ENCODE measurements at places on chromosomes 1 and 21. TPM values are rescaled to one million over a fixed set of nuclear protein-coding genes. Genes with fewer than 3 reads are reported as not detected.

DNA sequence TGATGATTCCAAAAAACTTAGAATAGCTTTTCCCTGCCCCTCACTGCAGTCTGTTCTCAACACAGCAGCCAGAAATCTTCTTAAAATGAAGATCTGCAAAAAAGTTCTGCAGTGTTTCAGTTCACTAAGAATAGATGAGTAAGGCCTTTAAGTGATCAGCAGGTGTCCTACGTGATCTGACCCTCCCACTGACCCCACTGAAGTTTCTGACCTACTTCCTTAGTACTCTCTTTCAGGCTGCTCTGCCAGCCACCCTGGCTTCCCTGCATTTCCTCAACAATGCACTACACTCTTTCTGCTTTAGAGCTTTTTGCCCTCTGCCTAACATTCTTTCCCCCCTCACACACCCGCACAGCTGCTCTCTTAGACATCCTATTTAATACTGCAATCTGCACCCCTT, 182.5 kb downstream of the AKT3 start:
- DNase-seq, result no peak

- DNase-seq, result no peak
These were observed 8.6 kb downstream of the RO60 start for GRCh38 chr1:193068013-193068412.

ZBTB7B gene
- 17.4 TPM for polyA plus RNA-seq

DNA sequence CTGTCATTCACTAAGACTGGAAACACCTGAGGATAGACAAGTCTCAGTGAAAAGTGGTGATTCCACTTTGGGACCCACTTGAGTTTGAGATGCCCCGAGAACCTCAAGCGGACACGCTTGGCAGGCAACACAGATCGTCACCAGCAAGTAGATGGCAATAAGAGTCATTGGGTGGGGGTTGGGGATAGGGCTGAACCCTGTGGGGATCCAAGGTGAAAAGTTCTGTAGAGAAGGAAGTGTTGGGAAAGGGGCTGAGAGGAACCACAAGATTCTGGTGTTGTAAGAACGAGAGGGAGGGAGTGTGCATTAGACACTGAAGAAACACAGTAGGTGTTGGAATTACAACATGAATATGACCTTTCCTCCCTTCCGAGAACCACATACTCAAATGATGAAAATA, 45.4 kb upstream of the TDRD10 start:
- DNase-seq, result no peak

- DNase-seq, result no peak
These were observed 25.5 kb downstream of the DCAF8 start for GRCh38 chr1:160236806-160237205.

DNA sequence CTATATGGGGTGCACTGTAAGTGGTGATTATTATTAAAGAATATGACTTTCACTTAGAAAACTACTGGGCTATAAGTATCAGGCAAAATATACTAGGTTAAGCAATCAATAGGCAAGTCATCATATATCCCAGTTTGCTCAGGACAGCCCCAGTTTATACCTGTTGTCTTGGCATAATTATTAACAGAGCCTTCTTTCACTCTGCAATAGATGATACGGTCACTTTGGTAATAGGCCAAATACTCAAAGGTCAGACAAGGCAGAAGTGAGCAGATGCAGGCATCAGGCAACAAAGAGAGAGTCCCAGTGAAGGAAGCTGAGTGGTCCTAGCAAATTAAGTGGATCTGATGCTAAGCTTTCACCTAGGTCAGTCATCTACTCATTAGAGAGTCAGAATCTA, 599.9 kb downstream of the LMO4 start:
- no peak for DNase-seq

DNA sequence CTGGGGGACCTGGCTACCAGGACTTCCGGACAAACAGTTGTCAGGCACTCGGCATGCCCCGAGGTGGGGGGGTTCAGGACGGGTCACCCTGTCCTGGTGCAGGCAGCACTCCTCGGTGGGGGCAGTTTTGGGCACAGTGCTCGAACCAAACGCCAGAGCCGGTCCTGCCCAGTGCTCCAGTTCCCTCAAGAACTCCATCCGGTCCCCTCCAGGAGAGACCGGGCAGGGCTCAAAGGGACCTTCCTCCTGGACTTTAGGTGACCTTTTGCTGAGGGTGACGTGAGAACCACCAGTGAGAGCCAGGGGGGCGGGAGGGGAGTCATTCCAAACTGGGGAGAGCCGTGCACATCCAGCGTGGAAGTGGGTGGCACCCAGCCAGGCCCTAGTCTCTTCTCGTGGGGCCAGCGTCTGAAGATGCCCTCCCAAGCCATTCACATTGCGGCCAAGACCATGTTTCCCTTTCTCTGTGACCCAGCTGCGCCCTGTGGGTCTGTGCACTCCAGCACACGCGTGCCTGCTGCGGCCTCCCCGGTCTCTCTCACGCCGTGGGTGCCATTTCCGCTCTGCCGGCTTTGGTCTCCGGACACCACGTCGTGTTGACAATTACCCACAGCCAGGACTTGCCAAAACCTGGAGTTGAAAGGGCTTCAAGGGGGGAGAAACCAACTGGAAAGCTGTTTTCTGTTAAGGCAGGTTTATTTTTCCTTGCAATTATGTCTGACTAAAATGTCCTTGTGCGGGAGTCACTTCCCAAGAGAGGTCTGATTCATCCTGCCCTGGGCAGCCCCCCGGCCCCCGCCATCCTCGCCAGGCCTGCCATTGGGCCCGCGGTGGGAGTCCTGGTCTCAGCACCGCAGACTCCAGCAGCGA, 178.8 kb upstream of the ARHGEF16 start:
- peak; percentile 1 for DNase-seq

DNA sequence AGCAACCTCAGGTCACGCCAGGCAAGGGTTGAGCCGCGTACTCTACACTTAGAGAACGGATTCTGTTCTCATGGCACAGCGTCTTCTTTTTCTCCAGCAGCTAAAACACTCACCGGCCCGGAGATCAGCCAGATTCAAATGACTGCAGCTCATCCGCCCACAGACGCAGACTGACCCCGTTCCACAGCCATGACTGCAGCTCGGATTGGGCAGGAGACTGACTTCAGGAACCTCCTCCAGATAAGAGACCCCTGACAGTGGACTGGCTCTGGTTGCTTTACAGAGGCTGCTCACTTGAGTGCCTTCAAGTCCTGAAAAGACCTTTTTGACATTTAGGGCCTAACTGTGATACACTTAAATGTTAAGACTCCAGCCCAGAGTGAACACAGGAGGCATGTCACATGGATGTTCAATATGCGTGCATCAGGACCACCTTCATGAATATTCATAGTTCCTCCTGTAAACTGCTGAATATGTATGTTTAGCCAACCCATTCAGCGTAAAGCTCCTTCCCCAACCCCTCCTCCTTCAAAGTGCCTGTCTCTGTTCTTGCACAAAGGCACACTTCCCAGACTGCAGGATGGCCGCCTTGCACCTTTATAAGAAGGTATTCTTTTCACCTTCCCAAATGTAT, 42.6 kb downstream of the BACE2 start:
- peak; percentile 16 for DNase-seq

DNA sequence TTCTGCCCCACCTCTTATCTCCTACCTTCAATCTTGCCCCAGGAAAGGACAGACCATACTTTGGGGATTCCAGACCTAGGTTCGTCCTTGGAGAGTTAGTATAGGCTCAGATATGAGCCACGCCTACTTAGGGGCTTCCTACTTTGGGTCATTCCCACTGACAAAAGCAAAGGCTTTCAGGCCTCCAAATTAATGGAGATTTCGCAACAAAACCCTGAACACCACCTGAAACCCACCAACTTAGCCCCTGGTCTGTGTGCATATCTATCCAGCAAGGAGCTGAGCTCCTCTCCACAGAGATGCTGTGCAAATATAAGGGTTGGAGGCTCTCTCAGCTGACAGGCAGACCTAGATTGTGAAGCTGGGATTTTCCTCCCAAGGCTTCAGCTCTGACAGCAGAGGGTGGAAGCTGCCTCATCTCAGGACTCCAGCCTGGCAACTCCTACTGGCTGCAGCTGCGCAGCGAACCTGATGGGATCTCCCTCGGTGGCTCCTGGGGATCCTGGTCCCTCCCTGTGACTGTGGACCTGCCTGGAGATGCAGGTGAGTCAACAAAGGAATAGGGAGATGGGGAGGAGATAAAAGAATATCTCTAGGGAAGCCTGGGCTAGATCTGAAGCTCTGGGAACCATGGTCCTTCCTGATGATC, 2.1 kb downstream of the MPL start:
- DNase-seq, result no peak

LCE3D gene
- polyA plus RNA-seq, result not detected

GRCh38 chr1:233704898-233705723, 91.2 kb downstream of the KCNK1 start:
- DNase-seq, result no peak

- DNase-seq, result peak; percentile 20
These were observed 708 bp downstream of the PRDM2 start for GRCh38 chr1:13700521-13701270.

Measured in IMR-90 (cell line).